Activated naive CD4-positive, alpha-beta T cell treated with anti-CD3 and anti-CD28 coated beads, Interleukin-2, amount 50 U/mL, for 16 hours (primary cell): ENCODE measurements at places on chromosomes 5 and 9.

DNA sequence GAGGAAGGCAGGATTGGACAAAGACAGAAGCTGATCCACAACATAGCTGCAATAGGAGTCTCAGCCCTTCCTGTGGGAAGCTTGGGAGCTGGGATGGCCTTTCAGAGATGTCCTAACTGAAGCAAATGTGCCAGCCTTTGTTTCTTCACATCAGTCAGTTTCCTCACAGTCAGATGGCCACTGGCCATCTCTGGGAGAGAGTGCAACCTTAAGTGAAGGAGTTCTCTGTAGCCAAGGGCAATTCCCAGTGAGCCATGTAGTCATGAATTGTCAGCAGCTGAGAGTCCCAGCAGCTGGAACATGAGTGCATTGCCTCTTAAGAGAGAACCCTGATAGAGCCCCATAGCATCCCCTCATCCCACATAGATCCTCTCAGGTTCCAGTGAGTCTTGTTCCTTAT lies 89.1 kb upstream of the LIFR start:
- no peak for DNase-seq

DNA sequence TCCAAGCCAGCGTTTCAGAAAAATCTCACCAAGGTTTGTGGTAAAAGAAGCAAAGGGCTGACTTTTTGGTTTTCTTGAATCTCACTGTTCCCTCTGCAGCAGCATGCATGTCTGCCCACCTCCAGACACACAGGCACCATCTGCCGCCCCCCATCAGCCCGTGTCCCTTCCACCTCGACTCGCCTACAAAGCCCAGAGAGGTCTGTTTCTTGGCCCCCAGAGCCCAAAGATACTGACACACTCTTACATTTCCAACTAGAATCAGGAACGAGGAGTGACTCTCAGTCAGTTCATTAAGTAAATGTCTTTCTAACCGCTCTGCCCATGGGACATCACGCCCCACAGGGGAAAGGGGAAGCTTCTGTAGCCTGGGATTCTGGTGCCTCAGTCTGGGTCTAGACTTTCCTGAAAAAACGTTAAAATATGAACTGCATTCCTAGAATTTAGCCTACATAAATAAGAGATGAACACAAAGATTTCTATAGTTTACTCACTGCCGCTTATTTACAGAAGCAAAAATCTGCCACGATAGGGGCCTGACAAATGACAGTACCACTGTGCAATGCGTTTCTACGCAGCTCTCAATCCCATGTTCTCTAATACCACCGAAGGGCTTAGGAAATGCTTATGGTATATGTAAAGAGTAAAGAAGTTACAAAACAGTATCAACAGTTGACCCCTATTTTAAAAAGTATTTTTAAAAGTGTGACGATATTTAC lies 4.1 kb downstream of the IL4 start:
- no peak for DNase-seq

GRCh38 chr5:187617-188451 lies 3.5 kb upstream of the LRRC14B start:
- no peak for DNase-seq

DNA sequence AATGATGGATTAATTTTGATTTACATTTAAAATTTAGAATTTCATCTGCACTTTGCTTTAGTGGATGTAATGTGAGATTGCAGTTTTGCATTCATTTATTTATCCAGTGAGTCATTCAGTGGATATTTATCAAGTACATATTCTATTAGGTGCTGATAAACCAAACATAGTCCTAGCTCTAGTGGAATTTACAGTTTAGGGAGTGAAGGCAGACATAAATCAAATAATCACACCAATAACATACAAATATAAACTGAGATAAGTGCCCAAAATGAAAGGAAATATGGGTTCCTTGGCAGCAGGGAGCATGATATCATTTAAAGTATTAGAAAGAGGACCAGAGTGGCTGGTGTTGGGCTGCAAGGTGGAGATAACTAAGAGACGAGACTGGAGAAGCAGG lies 14.7 kb upstream of the NIPBL start:
- DNase-seq, result no peak

GRCh38 chr5:168174376-168174775 lies 117.1 kb upstream of the WWC1 start:
- DNase-seq, result no peak

- DNase-seq, result peak; percentile 24
Measured at GRCh38 chr5:95664204-95664786, 17.7 kb downstream of the RFESD start.

DNA sequence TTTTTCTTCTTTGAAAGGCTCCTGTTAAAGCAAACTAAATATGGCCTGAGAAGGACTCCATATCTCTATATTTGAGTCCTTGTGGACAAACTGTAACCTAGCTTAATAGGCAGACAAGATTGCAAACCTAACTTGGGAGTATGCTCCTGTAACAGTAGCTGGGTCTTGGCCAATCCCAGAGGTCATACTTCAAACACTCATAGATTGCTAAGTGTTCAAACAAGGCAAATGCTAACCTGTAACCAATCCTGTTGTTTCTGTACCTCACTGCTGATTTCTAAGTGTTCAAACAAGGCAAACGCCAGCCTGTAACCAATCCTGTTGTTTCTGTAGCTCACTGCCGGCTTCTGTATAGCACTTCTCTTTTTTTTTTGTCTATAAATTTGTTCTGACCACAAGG lies 50.6 kb upstream of the CLK4 start:
- DNase-seq, result no peak

- no peak for DNase-seq
Measured at GRCh38 chr5:56279979-56280378, 46.8 kb upstream of the ANKRD55 start.

GRCh38 chr5:135729321-135729786 lies 105.1 kb upstream of the SLC25A48 start:
- DNase-seq, result no peak

GRCh38 chr9:87002517-87002916 lies 55.2 kb upstream of the GAS1 start:
- no peak for DNase-seq

GRCh38 chr5:159504857-159505304 lies 174.6 kb upstream of the IL12B start:
- DNase-seq, result no peak

GRCh38 chr9:113626735-113627495 lies 163.4 kb downstream of the RGS3 start:
- DNase-seq, result no peak

- no peak for DNase-seq
Measured at GRCh38 chr9:19784136-19784535, 4.7 kb downstream of the SLC24A2 start.

- no peak for DNase-seq
Measured at GRCh38 chr5:141737535-141737934, 55.5 kb upstream of the ARAP3 start.

- no peak for DNase-seq
Measured at GRCh38 chr5:56852228-56853000, 37.1 kb downstream of the MAP3K1 start.

- DNase-seq, result no peak
Measured at GRCh38 chr9:87122947-87123685, 175.8 kb upstream of the GAS1 start.

- DNase-seq, result peak; percentile 89
Measured at GRCh38 chr9:127955294-127956015, 17.8 kb upstream of the DPM2 start.

DNA sequence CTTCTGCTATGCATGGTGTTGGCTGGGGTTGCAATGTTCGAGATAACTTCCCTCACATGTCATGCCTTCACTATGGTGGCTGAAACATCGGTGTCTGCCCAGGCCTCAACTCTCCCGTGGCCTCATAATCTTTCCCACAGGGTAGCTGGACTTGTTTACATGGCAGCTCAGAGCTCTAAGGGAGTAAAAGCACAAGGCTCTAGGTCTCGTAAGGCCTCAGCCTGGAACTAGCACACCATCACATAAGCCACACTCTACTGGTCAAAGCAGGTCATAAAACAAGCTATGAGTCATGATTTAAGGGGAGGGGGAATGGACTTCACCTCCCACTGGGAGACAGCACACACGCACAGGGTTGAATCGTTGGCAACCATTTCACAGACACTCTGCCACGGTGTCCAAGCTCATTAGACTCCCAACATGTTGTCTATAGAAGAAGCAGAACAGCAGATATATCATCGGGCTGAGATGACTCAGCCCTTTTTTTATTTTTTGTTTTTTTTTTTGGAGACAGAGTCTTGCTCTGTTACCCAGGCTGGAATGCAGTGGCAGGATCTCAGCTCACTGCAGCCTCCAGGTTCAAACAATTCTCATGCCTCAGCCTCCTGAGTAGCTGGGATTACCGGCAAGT lies 66.8 kb upstream of the IL17B start:
- DNase-seq, result no peak

GRCh38 chr5:42898760-42899159 lies 87.1 kb upstream of the SELENOP start:
- no peak for DNase-seq

- DNase-seq, result no peak
Measured at GRCh38 chr5:138610415-138610917, 35.3 kb upstream of the HSPA9 start.

GRCh38 chr5:172144291-172144815 lies 43.7 kb downstream of the STK10 start:
- no peak for DNase-seq

- no peak for DNase-seq
Measured at GRCh38 chr5:32379421-32379820, 65.1 kb downstream of the ZFR start.

DNA sequence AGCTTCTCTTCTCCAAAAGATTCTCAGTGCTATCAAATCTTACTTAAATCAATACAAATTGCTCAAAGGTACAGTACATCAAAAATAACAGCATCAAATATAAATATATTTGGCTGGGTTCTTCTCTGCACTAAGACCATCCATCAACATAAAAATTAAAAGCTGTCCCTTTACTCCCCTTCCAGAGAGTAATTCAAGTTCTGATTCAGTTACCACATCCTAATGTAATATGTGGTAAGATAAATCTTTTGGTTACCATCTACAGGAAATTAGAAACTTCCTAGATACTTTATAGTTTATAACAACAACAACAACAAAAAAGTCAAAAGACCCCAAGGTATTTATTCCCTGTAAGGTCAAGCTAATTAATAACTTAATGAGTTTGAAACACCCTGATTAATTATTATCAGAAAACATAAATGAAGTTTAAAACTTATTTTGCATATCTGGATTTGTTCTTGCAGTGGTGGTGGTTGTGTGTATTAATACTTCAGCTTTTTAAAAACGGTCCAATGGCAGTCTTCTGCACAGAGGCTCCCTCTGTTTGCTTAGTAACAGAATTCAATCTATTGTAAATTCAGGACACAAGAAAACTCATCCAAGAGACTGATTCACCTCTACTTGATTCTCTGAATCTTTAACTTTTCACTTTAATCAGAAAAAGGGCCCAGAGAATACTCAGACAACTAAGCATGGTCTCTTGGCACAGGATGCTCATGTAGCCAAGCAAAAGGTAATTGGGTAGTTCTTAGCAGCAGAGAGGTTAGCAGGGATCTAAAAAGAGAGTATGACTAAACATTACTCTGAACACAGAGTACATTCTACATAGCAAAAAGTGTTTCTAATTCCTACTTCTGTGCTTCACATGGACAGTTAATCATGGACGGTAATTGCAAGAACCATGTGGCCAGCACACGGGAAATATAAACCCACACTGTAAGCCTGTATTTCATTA lies 20.1 kb downstream of the DIAPH1 start:
- DNase-seq, result no peak

GRCh38 chr9:96031366-96031824 lies 155.9 kb downstream of the ERCC6L2 start:
- no peak for DNase-seq

GRCh38 chr5:55701462-55702103 lies 10.5 kb downstream of the SLC38A9 start:
- no peak for DNase-seq

- DNase-seq, result peak; percentile 65
Measured at GRCh38 chr9:89428901-89429890, 68.7 kb downstream of the SEMA4D start.

DNA sequence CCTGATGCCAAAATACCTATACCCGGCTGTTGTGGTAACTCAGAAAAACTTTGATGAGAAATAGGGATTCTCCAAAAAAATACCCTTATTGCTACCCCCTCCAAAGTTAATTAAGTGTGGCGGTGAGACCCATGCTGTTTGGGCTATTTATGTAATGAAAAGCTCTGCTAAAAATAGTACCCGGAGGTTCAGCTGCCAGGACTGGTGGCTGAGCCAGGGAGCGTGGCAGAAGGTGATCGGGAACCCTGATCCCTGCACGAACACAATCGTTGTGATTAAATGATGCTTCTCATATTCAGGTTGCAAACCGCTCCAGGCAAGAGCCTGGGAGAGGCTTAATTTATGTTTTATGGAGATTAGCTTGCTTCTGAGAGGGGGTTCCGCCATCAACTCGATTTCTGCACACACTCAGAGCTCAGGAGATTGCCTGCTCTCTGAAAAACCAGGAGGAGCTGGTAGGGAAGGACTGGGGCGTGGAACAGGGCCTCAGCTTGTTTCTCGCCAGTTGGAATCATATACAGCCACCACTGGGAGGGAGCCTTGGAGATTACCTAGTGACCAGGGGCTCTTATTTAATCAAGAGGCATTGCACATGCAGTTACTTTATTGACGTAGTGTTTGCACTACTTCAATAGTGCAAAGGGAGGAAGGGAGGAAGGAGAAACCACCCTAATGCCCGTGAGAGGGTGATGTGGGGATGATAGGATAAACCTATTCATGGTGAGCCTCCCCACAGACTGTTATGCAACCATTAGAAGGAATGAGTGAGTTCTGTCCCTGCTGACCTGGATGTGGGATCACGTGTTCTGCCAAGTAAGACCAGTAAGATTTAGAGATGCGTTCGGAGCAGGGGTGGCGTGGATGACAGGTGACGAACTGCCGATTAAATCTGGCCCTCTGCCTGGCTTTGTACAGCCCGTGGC lies 23.4 kb downstream of the HRH2 start:
- DNase-seq, result no peak

- no peak for DNase-seq
Measured at GRCh38 chr5:56686337-56687195, 128.8 kb upstream of the MAP3K1 start.

- no peak for DNase-seq
Measured at GRCh38 chr5:139571543-139571942, 10.4 kb downstream of the UBE2D2 start.
